ENCODE measurements at places on chromosomes 1 and 21. TPM values are rescaled to one million over a fixed set of nuclear protein-coding genes. Genes with fewer than 3 reads are reported as not detected.

AIDA gene
- total RNA-seq = 46.3 TPM

ITGB2 gene
- total RNA-seq = 0.68 TPM

PPFIA4 gene
- 3.1 TPM for total RNA-seq

PLPPR4 gene
- total RNA-seq = not detected

IVL gene
- total RNA-seq = 18.8 TPM

NFASC gene
- total RNA-seq = 0.34 TPM

FCGR3B gene
- total RNA-seq = not detected

LCE2B gene
- total RNA-seq = not detected

CLCA4 gene
- 26.7 TPM for total RNA-seq

RPAP2 gene
- total RNA-seq = 23.6 TPM

LCE1A gene
- not detected for total RNA-seq

IBA57 gene
- 2.7 TPM for total RNA-seq

RYR2 gene
- not detected for total RNA-seq

INSRR gene
- not detected for total RNA-seq

IL19 gene
- not detected for total RNA-seq

CELA2B gene
- not detected for total RNA-seq

AQP10 gene
- total RNA-seq = 0.14 TPM

DCST1 gene
- not detected for total RNA-seq

KPRP gene
- total RNA-seq = not detected

FLG2 gene
- total RNA-seq = under 0.01 TPM

ZNF124 gene
- total RNA-seq = 22.2 TPM

CTSS gene
- total RNA-seq = 2.1 TPM

RGSL1 gene
- not detected for total RNA-seq

POMGNT1 gene
- 57.4 TPM for total RNA-seq

SPRR5 gene
- not detected for total RNA-seq
